Activated CD8-positive, alpha-beta memory T cell treated with anti-CD3 and anti-CD28 coated beads for 24 hours (primary cell): ENCODE measurements at places on chromosomes 3 and 15.

DNA sequence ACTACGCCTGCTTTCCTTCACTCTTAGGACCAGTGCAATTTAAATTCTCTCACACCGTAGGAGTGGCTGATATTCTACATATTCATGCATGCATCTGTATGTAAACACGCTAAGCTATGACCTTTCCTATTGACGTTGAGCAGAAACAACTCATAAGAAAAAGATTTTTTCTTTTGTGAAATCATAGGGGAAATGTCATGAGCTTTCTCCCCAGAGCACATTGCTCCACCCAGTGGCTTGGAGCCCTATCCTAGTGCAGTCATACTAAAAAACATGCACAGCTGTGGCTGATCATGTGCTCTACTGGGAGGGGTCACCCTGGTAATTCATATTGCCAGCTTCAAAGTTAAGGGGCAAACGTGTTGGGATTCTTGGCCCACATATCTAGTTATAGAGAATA is 1.8 kb upstream of the MESD start:
- DNase-seq = no peak

GRCh38 chr3:30711867-30712266 is 105.5 kb downstream of the TGFBR2 start:
- no peak for DNase-seq

DNA sequence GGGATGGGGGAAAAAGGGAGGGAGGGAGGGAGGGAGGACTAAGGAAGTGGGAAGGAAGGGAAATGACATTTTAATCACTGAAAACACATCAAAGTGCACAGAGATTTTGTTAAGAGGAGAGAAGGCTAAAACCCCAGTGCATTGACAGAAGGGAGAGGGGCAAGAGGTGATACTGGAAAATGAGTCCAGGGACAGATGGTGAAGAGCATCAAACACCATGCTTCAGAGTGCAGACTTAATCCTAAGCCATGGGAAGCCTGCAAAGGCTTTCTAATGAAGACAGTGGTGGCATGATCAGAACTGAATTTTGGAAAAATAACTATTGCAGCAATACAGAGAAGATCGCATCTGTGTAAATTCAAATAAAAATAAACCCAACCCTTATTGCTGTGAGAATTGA is 41.8 kb downstream of the HGD start:
- DNase-seq = no peak

DNA sequence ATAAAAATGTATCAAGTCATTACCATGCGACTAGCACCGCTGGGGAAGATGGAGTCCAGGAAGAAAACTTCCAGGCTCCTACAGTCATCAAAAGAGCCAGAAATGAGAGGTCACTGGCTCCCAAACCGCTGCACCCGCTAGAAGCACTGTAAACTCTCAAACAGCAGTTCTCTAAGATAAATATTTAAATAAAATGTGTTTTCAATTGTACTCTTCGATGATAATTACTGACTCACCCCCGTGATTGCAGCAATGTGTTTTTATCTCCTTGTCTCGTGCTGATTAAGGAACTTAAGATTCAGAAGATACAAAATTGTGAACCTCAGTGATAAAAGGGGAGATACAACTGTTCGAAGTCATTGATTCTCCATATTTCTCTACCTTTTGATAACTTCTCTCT is 45.8 kb upstream of the FOXP1 start:
- DNase-seq = no peak

DNA sequence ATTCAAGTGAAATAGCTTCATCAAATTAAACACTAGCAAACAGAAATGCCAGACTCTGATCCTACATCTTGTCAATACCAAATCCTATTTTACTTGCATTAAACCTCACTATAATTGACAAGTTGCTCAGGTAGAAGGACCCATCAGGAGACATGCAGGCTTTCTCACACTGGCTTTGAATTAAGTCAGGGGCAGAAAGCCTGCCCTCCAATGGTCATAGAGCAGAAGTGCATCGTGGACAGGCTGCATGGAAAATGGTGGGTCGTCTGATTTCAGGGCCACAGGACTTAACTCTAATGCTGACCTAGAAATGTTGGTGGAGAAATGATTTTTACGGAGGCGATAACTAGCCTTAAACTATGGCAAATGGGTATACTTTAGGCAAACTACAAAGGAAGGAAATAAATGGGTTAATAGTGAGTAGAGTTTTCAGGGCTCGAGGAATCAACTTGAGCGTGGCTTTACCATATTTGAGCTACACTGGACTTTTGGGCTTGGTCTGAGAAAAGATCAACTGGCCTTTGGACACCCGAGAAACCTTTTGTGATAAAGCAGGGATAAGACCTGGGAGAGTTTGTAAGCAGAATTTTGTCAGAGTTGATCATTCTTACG is 283.9 kb downstream of the GRM7 start:
- no peak for DNase-seq
